HS-5 (cell line): ENCODE measurements at places on chromosomes 12 and 14.

DNA sequence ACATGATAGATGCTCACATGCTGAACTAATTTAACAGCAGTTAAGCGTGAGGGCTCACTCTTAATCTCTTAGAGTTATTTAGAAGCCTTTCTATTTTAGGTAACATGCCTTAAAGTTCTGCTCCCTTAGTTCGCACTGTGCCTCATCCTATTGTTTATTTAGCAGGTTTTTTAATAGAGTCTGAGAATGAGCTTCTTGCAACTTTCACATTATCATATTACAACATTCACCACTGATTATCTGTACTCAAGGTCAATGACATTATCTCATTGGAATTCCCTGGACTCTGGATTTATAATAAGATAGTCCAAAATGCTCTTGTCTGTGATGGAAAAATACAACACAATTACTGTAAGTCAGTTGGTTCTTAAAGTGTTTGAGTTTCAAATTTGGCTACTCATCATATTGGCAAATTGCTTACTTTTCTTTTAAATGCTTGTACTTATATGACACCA lies 183.6 kb upstream of the SLC38A2 start:
- DNase-seq: peak; percentile 95

GRCh38 chr12:128008341-128008740 lies 258.6 kb upstream of the TMEM132C start:
- DNase-seq: no peak

GRCh38 chr12:48977290-48978281 lies 536 bp upstream of the WNT1 start:
- no peak for DNase-seq

- DNase-seq: no peak
These were observed 304.1 kb downstream of the ITPR2 start for GRCh38 chr12:26528943-26529342.

DNA sequence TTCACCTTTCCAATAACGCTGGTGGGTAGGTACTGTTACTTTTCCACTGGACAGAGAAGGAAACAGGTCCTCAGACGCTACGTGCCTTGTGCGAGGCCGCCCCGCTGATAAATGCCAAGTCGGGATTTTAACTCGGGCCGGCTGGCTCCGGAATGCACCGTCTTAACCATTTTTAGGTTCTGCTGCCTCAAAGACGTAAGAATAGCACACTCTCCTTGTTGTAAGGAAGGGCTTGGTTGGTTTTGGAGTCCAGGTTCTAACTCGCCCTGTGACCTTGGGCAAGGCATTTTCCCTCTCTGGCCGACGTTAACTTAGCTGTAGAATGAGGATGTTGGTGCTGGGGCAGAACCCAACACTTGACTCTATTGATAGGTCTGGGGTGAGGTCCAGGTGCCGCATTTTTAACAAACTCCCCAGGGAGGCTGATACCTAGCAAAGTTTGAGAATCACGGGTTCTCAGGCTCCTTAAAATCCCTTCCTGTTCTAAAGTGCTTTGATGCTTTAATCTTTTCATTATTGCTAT lies 814 bp downstream of the ANKRD13A start:
- no peak for DNase-seq

DNA sequence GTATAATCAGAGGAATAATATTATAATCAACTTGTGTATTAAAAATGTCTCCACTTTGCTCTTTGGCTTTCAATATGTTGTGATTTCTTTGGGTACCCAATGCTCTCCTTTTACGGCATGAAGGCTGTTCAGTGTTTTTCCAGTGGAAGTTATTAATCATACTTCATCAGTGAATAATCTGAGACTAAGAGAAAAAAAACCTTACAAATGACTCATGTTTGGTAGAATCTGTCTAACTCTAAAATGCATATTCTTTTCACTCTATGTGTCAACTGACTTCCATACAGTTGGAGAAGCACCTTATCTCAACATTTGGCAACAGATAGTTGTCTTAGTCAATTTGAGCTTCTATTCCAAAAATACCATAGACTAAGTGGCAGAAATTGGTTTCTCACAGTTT lies 82.2 kb downstream of the PTPRO start:
- peak; percentile 43 for DNase-seq

GRCh38 chr12:7107636-7108002 lies 1.4 kb downstream of the C1RL start:
- DNase-seq: no peak

- no peak for DNase-seq
These were observed 11.2 kb downstream of the CEP170B start for GRCh38 chr14:104876251-104876699.

GRCh38 chr12:42255866-42256261 lies 17.8 kb upstream of the YAF2 start:
- DNase-seq: no peak

- DNase-seq: no peak
These were observed 20.1 kb downstream of the GCH1 start for GRCh38 chr14:54882521-54882920.

DNA sequence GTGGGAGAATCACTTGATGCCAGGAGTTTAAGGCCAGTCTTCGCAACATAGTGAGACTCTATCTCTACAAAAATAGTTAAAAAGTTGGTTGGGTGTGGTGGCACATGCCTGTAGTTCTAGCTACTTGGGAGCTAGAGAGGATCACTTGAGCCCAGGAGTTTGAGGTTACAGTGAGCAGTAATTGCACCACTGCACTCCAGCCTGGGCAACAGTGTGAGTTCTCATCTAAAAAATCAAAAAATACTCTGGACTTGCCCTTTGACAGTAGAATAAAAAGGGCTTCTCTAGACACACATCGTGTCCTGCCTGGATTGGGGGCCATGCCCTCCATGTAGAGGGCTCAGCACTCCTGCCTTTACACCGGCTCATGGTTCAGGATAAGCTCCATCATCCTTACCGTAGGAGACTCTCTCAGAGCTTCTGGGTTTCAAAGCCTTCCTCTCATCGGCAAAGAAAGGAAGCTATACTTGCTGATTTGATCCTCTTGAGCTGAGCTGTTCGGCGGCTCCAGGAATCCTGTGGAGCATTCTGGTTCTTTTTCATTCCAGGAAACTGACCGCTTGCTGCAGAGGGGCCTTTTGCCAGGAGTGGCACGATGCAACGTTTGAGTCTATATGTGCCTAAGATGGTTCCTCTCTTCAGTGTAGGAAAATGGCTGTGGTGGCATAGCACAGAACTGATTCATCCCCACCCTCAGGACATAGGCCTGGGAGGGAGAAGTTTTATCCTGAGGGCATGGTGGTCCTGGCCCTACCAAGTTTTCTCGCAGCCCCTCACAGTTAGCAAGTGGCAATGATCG lies 29.6 kb downstream of the FLVCR2 start:
- DNase-seq: no peak

DNA sequence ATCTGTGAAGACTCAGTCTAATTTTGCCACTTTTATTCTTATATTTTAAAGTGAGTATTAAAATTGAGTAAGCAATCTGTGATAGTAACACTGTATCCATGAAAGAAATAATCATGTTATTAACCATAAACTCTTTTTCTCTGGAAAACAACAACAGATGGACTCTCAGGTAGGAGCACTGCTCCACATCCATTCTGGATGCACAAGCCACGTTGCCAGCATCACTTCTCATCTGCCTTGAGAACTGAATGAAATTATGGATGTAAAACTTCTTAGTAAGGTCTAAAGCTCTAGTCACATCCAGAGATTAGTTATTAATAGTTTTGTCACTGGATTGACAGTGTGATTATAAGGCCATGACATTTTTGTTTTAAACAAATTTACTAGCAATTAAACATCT lies 489.1 kb upstream of the SYT1 start:
- DNase-seq: no peak

- DNase-seq: no peak
These were observed 178.1 kb downstream of the SOX5 start for GRCh38 chr12:23771240-23771949.

- no peak for DNase-seq
These were observed at the start of gene COL2A1 for GRCh38 chr12:48004053-48004941. Gene COL2A1, minus strand, starts transcription at chr12:48004476. Its CDS starts 155 bp downstream, at chr12:48004321.

DNA sequence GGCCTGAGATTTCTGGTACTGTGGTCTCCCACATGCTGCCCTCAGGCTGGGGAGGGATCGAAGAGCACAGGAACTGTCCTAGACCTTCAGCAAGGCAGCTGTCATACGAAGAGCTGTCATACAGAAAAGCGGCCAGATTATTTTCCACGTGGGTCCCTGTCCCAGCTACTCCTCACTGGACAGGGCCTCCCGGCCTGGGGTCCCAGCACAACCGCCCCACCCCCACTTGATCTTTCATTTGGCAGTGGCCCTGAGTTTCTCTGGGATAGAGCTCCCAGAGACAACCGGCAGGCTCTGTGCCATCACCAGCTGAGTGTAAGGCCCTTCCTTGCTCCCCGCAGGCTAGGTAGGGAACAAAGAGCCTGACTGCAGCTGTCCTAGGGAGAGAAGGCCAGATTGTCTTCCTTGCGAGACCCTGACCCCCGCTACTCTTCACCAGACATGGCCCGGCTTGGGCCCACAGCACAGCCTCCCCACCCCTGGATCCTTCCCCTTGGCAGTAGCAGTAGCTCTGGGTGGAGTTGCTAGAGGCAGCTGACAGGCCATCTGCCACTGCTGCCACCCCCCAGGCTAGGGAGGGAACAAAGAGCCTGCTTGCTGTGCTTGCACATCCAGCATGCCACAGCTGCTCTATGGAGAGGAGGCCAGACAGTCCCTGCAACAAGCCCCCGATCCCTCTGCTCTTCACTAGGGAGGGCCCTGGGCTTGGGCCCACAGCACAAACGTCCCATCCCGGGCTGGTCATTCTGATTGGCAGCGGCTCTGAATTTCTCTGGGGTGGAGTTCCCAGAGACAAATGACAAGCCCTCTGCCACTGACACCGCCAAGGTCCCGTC lies 3.1 kb upstream of the OR4N2 start:
- DNase-seq: no peak

DNA sequence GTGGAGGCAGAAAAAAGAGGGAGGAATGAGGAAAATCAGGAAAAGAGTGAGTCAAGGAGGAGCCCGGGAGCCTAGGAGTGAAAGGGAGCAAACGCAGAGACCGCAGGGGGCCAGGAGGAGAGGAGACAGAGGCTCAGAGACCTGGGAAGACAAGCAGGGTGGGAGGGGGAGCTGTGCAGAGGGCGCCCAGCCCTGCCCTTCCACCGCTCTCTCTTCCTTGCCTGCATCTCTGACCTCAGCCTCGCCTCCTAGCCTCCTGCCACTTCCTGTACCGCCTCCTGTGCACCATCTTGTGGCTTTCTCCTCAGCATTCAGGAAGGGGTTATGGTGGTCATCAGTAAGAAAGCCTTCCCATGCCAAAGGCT lies 1.3 kb downstream of the CLSTN3 start:
- no peak for DNase-seq

- DNase-seq: no peak
These were observed 371.7 kb downstream of the DPF3 start for GRCh38 chr14:72521968-72522741.

- no peak for DNase-seq
These were observed 31.7 kb downstream of the DHRS7 start for GRCh38 chr14:60133487-60133886.
